ENCODE measurements at places on chromosomes 5 and 9. TPM values are rescaled to one million over a fixed set of nuclear protein-coding genes. Genes with fewer than 3 reads are reported as not detected.

SPATA31A3 gene
- not detected for total RNA-seq

PRRX2 gene
- total RNA-seq: 0.17 TPM

C6 gene
- total RNA-seq: not detected

NFIB gene
- 2.4 TPM for total RNA-seq

PCDHGB3 gene
- total RNA-seq: 1.1 TPM

NR2F1-AS1 gene
- 1.2 TPM for total RNA-seq

SPOCK1 gene
- 31.4 TPM for total RNA-seq

OMD gene
- total RNA-seq: not detected

LRRC19 gene
- total RNA-seq: not detected
